Activated CD4-positive, alpha-beta T cell treated with anti-CD3 and anti-CD28 coated beads, Interleukin-2, amount 50 U/mL, for 1 hour (primary cell): ENCODE measurements at places on chromosomes 7 and 10.

DNA sequence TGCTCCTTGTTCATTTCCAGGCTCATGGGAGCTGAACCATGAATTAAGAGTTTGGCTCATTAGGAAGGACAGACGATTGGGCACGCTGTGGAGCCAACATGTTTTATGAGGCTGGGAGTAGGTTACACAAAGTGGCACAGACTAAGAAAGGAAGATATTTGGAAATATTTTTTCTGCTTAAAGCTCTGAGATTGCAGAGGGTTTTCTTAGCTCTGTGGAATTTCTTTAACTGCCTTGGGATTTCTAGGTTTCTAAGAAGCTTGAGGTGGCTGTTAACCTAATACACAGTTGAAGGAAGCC is 344.6 kb downstream of the RNLS start:
- no peak for DNase-seq

DNA sequence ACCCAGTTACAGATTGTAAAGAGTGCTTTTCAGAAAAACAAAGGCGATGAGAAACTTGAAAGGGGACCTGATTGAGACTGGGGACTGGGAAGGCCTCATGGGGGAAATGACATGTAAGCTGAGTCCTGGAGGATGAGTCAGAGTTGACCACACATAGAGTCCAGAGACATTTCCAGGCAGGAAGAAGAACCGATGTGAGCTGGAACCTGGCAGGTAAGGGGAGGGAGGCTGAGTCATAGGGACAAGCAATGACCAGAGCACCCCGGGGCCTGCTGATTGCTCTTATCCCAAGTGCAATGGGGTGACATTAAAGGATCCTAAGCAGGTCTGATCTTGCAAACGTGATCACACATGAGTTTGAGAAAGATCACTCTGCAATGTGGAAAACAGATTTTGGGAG is 11.7 kb downstream of the TLL2 start:
- DNase-seq, result no peak

DNA sequence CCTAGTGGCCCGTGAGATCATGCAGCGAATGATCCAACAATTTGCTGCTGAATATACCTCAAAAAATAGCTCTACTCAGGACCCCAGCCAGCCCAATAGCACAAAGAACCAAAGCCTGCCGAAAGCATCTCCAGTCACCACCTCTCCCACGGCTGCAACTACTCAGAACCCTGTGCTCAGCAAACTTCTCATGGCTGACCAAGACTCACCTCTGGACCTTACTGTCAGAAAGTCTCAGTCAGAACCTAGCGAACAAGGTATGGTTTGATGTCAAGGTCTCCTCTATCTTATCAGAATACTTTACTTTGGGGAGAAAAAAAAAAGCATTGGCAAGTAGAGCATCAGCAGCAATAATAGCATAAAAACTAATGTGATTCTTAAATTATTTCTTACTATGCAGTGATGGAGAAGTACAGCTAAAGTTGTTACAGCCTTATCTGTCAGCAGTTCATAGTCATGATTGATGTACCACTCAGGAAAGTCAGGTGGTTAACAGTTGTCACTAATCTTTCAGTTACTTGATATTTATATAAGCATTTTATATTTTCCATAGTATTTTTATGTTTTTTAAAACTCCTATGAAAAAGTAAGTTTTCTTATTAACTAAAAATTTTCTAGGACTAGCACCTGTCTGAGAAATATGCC is 117.1 kb downstream of the LCOR start:
- DNase-seq, result no peak

DNA sequence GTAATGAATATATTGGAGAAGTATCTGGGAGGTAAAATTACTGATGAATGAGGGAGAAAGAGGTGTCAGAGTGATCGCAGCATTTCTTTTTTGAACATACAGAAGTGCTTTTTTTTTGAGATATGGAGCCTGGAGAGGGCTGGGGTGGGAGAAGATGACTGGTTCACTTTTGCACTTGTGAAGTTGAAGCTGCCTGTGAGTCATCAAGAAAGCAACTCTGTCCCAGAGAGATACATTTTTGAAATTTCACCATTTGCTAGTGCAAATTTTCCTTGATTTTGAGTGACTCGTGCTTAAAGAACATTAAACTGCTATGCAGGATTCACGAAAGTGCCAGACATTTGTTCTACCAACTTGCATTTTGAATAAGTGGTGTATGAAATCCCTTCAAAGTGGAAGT is 81.8 kb downstream of the ADRA2A start:
- no peak for DNase-seq

GRCh38 chr10:95188593-95188992 is 5.4 kb upstream of the ACSM6 start:
- DNase-seq, result no peak

- no peak for DNase-seq
Measured at GRCh38 chr7:26096136-26096535, 55.9 kb upstream of the NFE2L3 start.

DNA sequence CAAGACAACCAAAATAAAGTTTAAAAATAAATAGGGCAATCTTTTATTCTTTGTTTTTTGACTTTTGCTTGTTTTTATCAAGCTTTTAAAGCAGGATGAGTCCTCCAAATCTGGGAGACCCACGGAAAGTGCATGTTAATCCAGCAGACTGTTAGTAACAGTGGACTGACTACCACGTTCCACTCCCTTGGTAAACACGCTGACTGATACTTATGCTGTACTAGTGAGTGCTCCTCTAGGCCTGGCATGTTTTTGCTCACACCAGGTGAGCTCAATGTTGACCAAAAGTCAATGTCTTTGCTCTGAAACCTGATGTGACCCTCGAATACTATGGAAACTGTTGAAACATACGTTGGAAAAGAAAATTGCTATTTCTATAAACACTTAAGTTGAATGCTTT is 88.4 kb downstream of the KIAA1549 start:
- no peak for DNase-seq

GRCh38 chr10:44053391-44053790 is 331.5 kb downstream of the CXCL12 start:
- DNase-seq, result no peak

DNA sequence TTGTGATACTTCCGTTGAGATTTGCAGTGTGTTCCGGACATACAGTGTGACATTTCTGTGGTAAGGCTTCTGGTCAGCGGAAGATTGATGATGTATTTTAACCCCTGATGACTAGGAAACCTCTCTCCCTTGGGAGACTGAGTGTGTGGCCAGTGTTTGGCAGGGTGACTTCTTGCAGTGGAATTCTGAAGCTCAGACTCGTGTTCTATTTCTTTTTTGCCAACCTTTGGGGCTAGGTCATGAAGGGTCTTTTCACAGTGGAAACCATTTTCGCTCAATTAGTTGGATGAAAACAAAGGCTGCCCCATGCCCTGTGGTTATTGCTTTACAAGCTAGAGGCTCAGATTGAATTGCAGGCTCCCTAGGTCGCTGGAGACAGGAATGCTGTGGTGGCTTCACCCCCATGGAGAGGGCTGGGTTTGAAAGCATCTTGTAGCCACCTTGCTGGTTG is 288.9 kb downstream of the BBS9 start:
- no peak for DNase-seq

GRCh38 chr7:71904484-71904883 is 507.7 kb downstream of the CALN1 start:
- DNase-seq, result no peak

GRCh38 chr10:99234041-99234790 is 1.4 kb downstream of the HPSE2 start:
- no peak for DNase-seq

GRCh38 chr7:48938539-48939295 is 14.4 kb downstream of the CDC14C start:
- DNase-seq, result no peak

DNA sequence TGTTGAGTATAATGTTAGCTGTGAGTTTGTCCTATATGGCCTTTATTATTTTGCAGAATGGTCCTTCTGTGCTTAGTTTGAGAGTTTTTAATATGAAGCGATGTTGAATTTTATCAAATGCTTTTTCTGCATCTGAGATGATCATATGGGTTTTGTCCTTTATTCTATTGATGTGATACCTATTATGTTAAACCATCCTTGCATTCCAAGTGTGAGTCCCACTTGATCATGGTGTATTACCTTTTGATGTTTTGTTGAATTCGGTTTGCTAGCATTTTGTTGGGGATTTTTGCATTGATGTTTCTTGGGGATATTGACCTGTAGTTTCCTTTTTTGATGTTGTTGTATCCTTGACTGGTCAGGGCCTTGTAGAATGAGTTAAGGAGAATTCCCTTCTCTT is 166.4 kb downstream of the MLLT10 start:
- no peak for DNase-seq

DNA sequence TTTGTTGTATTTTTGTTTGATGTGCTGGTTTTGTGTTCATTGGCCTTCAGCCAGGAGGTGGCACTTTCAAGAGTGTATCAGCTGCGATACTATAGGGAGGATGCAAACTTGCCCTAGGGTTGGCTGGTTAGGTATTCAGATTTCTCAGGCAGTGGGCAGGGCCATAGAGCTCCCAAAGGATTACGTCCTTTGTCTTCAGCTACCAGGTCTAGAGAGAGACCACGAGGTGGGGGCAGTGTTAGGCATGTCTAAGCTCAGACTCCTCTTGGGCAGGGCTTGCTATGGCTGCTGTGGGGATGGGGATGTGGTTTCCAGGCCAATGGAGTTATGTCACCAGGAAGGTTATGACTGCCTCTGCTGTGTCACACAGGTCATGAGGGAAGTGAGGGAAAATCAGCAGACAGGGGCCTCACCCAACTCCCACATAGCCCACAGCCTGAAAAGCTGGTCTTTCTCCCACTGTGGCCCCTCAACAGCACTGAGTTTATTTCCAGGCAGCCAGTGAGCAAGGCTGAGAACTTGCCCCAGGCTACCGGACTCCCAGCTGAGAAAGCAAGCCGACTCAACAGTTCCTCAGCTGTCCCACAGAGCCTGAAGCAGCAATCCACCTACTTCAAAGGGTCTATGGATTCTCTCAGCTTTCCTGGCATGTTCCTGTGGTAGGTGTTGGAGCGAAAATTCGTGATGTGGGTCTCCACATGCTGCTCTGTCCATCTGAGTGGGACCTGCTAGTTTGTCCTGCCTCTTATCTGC is 227.4 kb upstream of the COBL start:
- DNase-seq, result no peak
